ENCODE measurements at places on chromosomes 5 and 9. TPM values are rescaled to one million over a fixed set of nuclear protein-coding genes. Genes with fewer than 3 reads are reported as not detected.
A peak's percentile ranks its signal among the peaks of the same experiment; 100 is the strongest.

Gene GHR
- total RNA-seq = 226 TPM

Gene ZNF462
- 16.2 TPM for total RNA-seq

Gene PCDHA5
- not detected for total RNA-seq

Gene SAXO1
- total RNA-seq = not detected

Gene CCL27
- total RNA-seq = not detected

Gene CDC25C
- 0.56 TPM for total RNA-seq

Gene LCN15
- not detected for total RNA-seq

Gene DDX31
- 10.2 TPM for total RNA-seq

DNA sequence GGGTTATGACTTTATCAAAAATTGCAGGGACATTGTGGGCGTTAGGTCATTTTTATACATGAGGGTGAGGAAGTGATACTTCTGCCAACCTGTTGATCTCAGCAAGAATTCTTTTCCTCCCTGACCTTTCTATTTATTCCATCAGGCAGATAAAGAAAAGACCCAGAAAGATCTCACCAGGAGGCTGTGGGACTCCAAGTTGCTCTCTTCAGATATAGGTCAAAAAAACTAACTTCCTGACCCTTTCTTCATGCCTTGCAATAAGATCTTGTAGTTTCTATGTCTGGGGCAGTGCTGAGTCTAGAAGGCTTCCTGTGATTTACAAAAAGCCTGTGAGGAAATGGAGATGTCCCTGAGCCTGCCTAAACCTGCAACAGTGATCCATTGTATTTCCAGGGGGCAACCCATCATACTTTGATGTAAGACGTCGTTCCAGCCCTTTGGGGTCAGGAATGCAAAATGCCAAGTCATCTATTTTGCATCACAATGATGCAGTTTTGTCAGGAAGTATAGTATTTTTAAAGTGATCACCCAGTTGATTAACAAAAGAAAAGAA is 22.0 kb upstream of the PIK3R1 start:
- no peak for DNase-seq

DNA sequence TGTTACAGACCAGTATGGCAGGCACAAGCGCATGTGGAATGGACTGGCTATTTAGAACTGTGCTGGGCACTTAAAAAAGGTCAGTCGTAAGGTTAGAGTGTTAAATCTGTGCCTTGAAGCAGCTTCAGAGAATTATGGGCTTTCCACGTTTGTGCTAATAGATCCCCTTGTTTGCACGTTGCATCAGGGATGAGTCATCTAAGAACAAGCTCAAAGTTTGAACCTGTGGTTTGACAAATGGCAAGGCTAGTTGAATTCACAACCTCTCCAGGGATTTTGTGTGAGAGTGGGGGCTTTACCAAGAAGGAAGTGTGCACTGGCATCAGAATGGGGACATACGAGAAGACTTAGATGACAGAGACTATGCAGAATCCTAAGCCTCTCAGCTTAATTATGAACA is 249.6 kb downstream of the IRX1 start:
- no peak for DNase-seq

GRCh38 chr5:36017622-36018021 is 26.4 kb upstream of the UGT3A1 start:
- no peak for DNase-seq

DNA sequence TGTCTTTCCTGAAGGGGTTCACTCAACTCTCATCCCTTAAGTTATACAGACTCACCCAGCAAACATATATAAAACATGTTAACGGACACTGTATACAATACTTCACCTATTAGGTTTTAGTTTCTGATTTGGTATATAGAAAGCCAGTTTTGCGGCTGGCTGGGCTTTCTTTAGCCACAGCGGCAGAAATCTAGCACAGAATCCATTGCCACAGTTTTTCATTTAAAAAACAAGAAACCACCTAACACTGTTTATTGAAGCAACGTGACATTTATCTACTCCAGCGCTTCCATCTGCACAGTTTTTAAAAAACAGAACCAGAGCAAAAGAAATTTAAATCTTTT is 67.3 kb downstream of the SNX30 start:
- DNase-seq = no peak

DNA sequence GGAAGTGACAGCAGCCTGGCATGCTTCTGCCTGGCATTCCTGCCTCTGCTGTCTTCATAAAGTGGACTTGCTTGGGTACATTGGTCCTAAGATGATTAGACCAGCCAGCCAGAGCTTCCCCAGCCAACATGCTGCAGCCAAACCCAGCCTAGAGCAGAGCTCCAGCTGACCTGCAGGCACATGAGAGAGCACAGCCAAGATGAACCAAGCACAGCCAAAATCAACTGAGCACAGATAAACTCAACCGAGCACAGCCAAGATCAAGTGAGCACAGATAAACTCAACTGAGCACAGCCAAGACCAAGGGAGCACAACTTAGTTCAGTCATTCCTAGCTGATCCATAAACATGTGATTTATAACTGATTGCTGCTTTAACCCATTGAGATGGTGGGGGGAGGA is 266.5 kb downstream of the MSX2 start:
- DNase-seq = no peak

- DNase-seq = no peak
Measured at GRCh38 chr9:79120941-79121340, 450.8 kb upstream of the TLE4 start.

DNA sequence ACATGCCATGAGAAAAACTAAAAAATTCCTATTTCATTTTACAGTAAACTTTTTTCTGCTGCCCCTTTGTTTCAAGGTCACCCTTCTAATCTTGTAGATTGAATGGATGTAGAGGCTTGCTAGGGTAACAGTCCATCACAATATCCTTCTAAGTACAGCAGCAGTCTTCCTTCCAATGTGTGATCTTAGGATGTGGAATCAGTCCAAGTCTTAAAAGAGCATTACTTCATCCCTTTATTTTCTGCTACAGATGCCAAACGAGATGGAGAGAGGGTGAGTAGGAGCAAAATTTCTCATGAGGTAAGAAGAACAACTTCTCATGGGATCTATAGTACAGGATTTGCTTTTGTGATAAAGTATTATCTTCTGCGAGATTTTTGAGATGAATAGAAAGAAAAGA is 704 bp upstream of the IL33 start:
- DNase-seq = no peak

DNA sequence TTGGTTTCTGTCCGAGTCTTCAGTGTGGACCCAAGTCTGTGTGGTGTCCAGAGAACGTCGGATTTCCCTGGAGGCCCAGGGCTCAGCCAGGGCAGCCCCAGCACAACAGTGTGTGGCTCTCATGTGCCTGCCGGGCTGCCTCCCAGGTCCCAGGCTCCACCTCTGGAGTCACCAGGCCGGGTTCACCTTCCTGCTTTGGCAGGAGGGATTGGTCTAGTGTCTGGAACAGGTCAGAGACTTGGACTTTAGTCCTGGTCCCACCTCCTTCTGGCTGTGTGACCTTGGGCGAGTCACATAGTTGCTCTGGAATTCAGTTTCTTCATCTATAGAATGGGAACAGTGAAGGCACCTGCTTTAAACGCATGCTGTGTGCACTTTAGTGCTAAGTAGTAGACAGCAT is 3.2 kb downstream of the DOLPP1 start:
- DNase-seq = no peak

- no peak for DNase-seq
Measured at GRCh38 chr5:103033696-103034095, 86.2 kb downstream of the GIN1 start.

DNA sequence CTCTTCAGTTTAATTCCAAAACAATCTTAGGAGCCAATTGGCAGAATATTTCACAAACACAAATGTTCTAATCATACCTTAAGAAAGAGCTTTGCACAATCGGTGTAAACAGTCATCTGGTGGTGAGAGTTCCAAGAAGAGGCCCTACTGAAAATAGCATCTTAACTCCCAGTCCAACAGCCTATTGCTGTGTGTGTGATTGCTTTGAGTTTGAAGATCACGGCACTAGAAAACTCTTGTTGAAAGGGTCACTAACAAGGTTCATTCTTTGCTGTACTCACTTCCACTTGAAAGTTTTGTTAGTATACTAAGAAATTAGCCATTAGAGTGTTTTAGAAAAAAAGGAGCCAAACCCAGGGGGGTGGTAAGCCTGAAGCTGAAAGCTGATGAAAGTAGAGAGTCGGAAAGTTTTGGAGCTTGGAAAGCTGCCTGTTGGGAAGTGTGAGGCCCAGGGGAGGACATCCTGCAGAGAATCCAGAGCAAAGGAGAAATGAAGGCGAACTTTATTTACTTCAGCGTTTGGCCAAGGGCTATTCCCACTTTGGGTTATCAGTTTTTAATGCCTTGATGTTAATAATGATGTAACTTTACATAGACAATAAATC is 180.3 kb upstream of the GHR start:
- DNase-seq = no peak

GRCh38 chr5:180070756-180071530 is 616 bp downstream of the RNF130 start:
- DNase-seq = no peak

- DNase-seq = peak; percentile 27
Measured at GRCh38 chr9:130172858-130173665, 858 bp downstream of the NCS1 start.

DNA sequence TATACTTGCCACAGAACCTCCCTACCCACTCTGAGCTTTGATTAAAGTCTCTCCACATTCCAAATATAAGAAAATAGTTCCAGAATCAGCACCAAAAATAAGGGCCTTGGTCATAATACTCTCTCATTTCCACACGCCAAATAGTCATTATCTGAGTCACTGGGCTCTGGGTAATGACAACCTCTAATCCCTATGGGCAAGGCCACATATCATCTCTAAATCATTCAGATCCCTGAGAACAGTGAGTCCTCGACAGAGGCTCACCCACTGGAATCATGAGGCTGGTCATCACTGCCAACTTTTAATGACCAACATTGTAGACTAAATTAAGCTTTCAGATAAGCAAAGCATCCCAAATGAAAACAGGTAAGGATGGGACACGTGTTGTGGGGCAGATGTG is 28.1 kb downstream of the FAM114A2 start:
- DNase-seq = no peak

GRCh38 chr9:4177970-4178758 is 121.7 kb downstream of the GLIS3 start:
- DNase-seq = no peak

DNA sequence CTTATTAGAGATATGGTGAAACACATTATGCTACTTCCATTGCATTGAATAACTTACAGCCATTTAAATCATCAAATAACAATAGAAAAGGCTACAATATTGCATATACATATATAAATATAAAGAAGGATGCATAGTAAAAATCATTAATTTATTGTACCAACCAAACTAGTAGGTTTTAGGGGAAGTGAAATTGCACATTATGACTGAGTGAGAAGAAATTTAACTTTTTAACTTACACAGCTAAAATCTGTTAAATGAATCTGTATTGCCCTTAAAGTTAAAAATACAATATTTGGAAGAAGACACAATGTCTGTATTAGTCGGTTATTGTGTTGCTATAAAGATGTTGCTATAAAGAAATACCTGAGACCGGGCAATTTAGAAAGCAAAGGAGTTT is 2073.7 kb upstream of the ACO1 start:
- no peak for DNase-seq

- DNase-seq = no peak
Measured at GRCh38 chr5:7742241-7742656, 108.7 kb downstream of the CFAP90 start.

- no peak for DNase-seq
Measured at GRCh38 chr5:6361101-6361500, 17.2 kb downstream of the MED10 start.

GRCh38 chr9:93094658-93095204 is 1.3 kb upstream of the CARD19 start:
- DNase-seq = peak; percentile 37

GRCh38 chr9:14080959-14081542 is 232.9 kb downstream of the NFIB start:
- DNase-seq = no peak

DNA sequence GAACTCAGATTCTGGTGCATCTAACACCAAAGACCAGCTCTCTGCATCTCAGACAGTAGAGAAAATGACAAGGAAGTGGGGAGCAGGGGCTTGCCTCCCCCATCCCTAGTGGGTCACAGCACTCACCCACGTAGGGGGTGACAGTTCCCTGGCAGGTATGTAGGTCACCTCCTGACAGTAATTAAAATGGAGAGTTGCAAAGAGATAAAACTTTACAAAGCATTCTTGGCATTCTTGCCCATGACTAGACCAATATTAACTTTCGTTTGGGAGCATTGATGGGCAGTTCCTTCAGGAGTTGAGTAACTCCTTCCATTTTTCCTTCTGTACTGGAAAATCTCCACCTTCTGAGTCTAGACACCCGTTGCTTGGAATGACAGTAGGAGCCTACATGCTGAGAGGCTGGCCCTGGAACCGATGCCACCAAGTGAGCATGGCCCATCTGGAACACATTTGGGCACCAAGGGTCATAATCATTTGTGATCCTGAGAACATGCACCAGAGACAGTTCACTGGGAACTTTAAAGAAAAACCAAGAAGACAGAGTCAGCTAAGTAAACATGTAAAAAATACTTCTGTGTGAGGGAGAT is 81.5 kb upstream of the MSX2 start:
- no peak for DNase-seq

DNA sequence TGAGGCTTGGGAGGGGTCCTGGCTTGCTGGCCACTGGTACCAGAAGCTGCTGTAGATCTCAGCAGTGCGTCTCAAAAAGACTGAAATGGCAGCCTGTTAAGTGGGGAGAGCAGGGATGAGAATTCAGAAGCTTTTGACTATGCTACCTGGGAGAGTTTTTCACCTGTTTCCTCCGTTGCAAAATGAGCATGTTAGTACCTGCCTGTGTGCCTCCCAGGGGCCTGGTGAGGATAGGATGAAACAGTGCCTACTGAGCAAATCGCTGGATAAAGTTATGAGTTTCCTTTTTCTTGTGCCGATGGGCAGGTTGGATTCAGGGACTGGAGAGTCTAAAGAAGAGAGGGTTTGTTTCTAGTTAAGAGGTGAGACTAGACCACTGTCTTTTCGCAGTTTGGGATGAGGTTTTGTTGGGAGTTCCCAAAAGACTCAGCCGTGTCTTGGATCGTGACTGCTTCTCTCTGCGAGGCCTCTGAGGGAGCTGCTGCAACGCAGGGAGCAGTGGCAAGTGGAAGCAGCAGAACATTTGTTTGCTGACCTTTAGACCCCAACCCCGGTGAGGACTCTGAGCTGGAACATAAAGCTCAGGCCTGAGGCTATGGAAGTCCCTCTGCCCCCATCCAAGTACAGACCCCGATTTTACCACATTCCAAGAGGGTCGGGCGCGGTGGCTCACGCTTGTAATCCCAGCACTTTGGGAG is 1.4 kb downstream of the RALGPS1 start:
- no peak for DNase-seq

DNA sequence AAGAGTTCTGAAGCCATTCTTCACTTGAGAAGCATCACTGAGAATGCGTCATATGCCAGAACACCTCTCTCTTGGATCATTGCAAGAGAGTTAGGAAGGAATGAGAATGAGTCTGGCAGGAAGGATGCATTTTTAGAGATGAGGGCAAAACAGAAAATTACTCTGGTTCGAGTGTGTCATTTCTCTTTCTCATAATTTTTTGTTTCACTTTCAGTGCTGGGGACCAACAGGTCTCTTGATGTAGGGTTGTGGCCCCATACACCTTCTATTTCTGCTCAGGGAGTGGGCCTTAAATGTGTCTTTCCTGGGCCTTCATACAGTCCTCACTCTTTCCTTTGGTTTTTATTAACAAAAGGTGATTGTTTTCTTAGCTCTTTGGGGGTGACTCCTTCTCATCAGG is 302.4 kb downstream of the NR3C1 start:
- DNase-seq = no peak
